Tongue (tissue), 3 donors: ENCODE measurements at places on chromosomes 5 and 9. TPM values are rescaled to one million over a fixed set of nuclear protein-coding genes. Genes with fewer than 3 reads are reported as not detected.

FAM120AOS gene
- total RNA-seq: 40.6 TPM

GRCh38 chr5:139772089-139772791 is 23.4 kb upstream of the PSD2 start:
- DNase-seq: no peak

DNA sequence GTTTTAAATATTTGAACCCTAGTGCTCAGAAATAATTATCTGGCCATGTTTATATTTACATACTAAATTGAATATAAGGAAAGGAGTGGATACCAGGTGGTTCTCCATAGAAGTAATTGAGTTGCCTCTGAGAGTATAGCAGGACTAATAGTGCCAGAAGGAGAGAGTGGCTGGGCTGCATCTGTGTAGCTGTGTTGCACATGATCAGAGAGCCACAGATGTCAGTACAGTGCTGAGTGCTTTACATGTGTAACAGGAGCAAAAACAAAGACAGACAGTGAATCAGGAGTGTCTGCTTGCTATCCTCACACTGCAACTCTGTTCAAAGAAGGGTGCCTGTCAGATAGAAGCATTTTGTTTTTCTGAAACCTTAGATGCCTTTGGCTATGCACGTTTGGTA is 353.9 kb upstream of the PAPPA start:
- DNase-seq: no peak

GRCh38 chr9:21728781-21729180 is 73.7 kb upstream of the MTAP start:
- DNase-seq: no peak

GRCh38 chr9:94650949-94651348 is 11.6 kb upstream of the FBP1 start:
- no peak for DNase-seq

GRCh38 chr9:93083592-93084470 is 12.2 kb upstream of the CARD19 start:
- no peak for DNase-seq

DNA sequence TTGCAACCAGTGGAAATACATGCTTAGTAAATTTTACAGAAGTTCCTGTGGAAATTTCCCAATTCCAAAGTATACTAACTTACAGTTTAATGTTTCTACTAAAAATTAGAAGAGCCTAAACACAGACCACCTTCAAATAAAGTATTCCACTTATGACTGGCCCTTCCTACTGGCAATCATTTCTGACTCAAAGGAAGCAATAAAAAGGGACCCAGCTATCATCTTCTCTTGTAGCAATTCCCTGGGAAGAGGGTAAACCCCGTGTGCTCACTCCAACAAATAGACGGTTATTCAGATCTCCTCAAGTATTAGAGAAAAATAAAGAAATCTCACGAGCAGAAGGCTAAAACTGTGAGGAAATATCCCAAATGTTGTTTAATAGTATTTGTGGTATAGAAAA is 43.3 kb downstream of the GOLPH3 start:
- DNase-seq: no peak

- DNase-seq: no peak
Measured at GRCh38 chr9:131120620-131121228, 4.7 kb upstream of the NUP214 start.
